Stimulated activated CD8-positive, alpha-beta memory T cell treated with anti-CD3 and anti-CD28 coated beads, Interleukin-2, amount 100 ng/mL, for 1 hour (primary cell): ENCODE measurements at places on chromosomes 16 and 17.

GRCh38 chr16:72434159-72434558 is 262.2 kb upstream of the PMFBP1 start:
- no peak for DNase-seq

GRCh38 chr16:10987361-10988163 is 43.2 kb downstream of the CLEC16A start:
- DNase-seq, result no peak

- DNase-seq, result no peak
These were observed 107.8 kb downstream of the CYB561 start for GRCh38 chr17:63338272-63338671.

DNA sequence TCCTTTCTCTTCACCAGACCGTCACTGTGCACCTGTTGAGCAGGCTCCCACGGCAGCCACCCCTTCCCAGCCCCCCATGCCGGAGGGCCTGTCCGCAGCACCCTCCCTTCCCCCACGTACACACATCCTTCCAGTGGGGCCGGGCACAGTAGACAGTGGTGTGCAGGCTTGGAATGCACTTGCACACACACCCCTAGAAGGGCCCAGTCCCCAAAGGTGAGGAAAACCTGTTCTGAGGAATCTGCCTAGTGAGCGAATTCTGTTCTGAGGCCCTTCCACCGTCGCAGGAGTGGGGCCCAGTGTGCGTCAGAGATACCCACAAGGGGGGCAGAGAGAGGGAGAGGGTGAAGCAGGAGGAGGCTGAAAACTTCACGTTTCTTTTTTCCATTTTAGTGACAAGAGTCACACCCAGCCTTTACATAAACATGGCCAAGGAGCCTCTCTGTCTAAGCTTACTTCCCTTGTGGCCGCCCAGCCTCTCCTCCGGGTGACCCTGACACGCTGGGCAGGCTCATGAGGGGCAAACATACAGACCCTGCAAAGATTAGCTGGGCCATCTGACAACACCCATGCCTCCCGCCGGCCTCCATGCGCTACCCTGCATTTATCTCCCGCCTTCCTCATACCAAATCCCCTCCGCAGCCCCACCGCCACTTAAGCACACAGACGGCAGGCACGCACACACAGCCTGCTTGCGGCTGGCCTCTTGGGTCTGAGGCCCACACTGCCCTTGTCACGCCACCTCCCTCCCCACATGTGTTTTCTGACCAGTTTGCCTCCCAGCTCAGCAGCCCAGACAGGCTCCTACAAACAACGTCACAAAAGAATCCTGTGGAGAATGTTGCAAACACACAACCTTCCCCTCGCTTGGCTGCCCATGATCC is 1.8 kb downstream of the ZBTB4 start:
- peak; percentile 14 for DNase-seq

DNA sequence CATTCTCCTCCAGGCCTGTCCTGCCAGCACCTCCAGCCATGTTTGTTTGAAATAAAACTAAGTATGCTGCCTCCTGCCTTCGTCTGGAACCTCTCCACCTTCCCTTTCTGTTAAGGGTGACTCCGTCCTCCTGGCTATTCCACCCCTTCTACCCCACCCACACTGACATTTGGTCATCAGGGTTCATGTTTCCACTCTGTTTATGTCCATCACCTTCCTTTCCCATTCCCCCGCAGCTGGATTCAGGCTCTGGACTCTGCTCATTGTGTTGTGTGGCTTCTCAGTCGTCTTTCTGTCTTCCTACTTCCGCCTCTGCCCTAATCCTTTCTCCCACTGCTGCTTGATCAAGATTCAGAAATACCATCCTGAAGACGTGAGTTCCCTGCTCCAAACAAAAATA is 28.6 kb downstream of the EPN2 start:
- DNase-seq, result no peak

GRCh38 chr16:17404941-17405689 is 65.6 kb downstream of the XYLT1 start:
- DNase-seq, result no peak

GRCh38 chr16:15043344-15043743 is 12.5 kb downstream of the NTAN1 start:
- no peak for DNase-seq

GRCh38 chr17:35700150-35700549 is 31.3 kb upstream of the RASL10B start:
- no peak for DNase-seq

- no peak for DNase-seq
These were observed 251.8 kb downstream of the HAPSTR1 start for GRCh38 chr16:9343276-9343675.

DNA sequence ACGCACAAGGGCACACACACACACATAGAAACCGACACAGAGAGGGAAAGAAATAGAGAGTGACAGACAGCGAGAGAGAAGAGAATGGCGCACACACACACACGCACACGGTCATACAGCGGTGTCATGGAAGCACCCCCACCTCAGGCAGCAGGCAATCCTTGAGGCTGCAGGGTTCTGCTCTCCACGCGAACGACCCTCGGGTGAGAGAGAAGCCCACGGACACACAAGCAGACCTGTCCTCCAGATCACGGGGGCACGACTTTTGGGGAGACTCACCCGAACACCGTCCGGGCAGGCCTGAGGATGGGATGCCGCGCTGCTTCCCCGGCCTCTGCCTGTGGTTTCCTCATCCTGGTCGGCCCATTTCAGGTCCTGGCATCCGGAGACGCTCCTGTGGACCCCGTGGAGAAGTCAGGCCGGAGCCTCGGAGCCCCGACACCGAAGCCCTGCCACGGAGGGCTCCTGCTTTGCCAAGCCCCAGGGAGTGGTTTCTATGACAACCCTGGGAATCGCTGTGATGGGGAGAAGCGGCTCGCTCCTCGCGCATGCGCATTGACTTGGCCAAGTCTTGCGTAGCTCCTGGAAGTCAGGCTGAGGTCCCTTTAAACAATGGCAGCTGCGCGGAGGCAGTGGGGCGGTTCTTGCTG is 118.2 kb upstream of the KCNJ18 start:
- no peak for DNase-seq

GRCh38 chr16:57627184-57627871 is 1.1 kb upstream of the ADGRG1 start:
- DNase-seq, result no peak

GRCh38 chr17:81453712-81454111 is 58.5 kb downstream of the BAHCC1 start:
- DNase-seq, result no peak

GRCh38 chr16:6725634-6726331 is 606.9 kb upstream of the RBFOX1 start:
- DNase-seq, result no peak

GRCh38 chr17:64459284-64459747 is 10.4 kb downstream of the MILR1 start:
- DNase-seq, result no peak

GRCh38 chr16:17018585-17018939 is 452.2 kb downstream of the XYLT1 start:
- no peak for DNase-seq

DNA sequence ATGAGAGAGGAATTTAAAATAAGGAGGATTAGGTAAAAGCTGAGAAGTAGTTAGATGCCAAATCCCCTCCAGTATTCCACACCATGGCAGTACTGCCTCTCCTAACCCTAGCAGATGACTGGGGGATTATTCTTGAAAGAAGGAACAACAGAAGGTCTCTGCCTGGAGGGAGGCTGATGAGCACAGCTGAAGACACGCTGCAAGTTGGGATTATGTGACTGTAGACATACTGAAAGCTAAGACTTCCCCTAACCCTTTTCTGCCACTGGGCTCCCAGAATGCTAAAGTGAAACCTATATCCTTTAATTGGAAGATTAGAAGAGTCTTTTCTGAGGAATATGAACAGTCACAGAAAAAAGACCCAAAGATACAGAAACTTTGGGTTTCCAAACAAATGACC is 27.7 kb upstream of the SLC46A1 start:
- DNase-seq, result no peak

GRCh38 chr17:57355090-57355859 is 99.0 kb downstream of the MSI2 start:
- DNase-seq, result no peak

DNA sequence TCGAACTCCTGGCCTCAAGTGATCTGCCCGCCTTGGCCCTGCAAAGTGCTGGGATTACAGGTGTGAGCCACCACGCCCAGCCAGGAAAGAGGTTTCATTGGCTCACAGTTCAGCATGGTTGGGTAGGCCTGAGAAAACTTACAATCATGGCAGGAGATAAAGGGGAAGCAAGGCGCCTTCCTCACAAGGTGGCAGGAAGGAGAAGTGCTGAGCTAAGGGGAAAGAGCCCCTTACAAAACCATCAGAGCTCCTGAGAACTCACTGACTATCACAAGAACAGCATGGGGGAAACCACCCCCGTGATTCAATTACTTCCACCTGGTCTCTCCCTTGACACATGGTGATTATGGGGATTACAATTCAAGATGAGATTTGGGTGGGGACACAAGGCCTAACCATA is 411.7 kb upstream of the ZFHX3 start:
- no peak for DNase-seq

DNA sequence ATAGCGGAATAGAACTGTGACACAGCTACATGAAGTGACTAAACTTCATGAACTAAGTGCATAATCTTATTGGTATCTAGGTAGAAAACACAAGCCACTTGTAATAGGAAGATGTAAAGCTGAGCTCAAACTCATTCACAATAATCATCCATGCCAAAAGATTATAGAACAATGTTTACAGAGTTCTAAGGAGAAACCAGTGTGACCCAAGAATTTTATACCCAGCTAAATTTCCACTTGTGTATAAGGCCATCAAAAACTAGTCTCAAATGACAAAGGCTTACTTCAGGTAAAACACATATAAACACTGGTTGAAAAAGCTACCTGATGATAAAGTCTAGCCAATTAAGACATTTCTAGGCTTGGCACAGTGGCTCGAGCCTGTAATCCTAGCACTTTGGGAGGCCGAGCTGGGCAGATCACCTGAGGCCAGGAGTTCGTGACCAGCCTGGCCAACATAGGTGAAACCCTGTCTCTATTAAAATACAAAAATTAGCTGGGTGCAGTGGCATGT is 16.9 kb upstream of the CPD start:
- no peak for DNase-seq

DNA sequence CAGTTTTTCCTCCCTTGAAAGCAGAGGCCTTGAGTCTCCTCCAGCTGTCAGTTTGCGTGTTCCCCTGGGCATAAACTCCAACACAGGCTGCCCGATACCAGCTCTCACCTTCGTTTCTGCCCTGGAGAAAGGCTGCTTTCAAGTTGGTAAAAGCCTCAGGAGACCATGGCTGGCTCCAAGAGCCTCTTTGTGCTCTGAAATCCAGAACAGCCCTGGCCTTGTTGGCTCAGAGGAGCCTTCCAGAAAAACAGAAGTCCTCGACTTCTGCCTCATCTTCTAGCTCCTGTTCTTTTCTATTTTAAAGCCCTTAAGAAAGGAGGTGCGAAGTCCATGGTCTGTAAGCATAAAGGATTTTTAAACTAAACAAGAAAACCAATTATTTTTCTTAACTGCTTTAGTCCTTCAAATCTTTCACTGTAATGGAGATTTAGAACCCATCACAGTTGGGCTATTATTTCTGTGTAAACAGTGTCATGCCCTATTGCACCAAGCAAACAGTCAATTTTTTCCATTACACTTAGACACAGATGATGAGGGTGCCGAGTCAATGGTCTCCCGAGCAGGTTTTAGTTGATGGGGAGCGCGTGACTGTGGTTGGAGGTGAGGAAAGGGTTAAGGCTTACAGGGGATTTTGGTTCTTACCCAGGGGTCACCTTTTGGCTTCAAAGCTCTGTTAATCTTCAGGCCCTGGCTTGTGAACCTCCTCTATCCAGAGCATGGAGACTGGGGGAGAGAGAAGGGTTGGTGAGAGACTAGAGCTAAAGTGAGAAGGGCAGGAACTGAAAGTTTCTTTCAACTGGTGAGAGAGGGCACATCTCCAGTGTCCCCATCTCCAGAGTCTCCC is 212.8 kb downstream of the MSI2 start:
- no peak for DNase-seq

GRCh38 chr16:57025941-57026777 is 36.8 kb downstream of the NLRC5 start:
- no peak for DNase-seq

DNA sequence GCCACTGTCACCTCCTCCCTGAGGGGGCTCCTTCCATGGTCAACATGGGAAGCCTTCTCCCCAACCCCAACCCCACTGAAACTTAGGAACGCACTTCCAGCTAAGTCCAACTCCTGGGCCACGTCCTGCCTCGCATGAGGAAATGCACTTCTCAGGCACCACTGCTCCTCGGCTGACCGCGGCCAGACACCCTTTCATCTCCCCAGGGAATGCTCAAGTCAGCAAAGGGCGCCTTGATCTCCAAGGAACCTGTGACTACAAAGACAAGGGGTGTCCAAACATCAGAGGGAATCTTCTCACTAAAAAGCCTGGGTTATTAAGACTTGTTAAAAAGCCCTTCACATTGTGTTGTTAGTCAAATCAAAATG is 124.9 kb upstream of the HSBP1 start:
- no peak for DNase-seq

DNA sequence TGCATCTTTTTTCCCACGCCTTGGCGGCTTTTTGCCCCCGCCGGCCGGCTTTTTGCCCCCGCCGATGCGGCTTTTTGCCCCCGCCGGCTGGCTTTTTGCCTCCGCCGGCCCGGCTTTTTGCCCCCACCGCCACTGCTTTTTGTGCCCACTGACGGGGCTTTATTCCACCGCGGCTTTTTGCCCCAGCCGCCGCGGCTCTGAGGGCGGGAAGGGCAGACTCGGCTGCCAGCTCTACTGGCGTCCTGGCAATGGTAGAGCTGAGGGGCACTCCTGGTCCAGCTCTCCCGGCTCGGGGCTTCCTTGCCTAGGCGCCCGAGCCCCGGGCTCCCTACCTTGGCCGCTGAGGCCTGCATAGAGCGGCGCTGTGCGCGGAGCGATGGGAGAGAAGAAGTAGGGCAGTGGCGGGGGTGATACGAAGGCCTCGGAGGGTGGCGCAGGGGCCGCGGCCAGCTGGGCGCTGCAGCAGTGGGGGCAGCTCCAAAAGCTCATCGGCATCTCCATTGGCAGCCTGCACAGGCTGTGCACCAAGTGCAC is 591.4 kb downstream of the TP53TG3F start:
- DNase-seq, result no peak

- peak; percentile 9 for DNase-seq
These were observed 122.1 kb downstream of the SKAP1 start for GRCh38 chr17:48307814-48308411.

DNA sequence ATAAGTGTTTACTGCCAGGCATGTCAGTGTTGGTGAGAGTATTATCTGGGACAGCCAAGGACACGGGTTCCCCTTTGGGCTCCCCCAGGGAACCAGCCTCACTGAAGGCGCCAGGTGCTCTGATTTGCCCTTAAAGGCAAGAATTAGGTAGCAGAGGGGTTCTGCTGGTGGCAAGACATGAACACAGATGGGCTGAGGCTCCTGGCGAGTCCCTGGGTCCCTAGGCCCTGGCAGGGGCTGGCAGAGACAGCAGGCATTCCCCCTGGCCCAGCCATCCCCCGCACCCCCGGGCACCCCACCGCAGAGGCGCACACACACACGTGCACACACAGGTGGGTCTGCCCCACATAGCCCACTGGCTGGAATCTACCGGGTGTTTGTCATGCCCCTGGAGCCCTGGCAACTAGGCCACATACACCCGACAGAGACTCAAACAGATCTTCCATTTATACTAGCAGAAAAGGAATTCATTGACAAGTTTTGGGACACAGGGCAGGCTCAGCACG is 153.3 kb downstream of the C16orf78 start:
- no peak for DNase-seq
